ENCODE measurements at places on chromosomes 3 and 15.

- DNase-seq, result no peak
Observed at GRCh38 chr15:100108346-100108745, 233.4 kb downstream of the ADAMTS17 start.

GRCh38 chr15:77123854-77124253 is 52.9 kb upstream of the TSPAN3 start:
- DNase-seq, result no peak

- no peak for DNase-seq
Observed at GRCh38 chr3:42057561-42058211, 33.5 kb upstream of the TRAK1 start.

DNA sequence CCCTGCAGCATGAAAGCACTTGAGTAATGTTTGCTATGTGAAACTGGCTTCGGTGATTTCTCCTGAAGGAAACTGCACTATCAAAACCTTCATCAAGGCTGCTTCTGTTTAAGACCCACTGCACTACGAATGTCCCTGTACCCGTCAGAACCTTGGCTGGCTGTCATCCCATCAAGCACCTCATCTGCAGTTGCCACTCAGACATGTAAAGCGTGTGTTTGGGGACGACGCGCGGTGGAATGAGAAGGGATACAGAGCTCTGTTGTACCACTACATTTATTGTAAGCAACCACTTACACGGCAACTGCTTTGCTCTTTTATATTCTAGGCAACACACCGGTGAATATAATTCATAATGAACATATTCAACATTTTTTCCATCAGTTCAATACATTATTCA is 147.6 kb downstream of the TIGIT start:
- no peak for DNase-seq

DNA sequence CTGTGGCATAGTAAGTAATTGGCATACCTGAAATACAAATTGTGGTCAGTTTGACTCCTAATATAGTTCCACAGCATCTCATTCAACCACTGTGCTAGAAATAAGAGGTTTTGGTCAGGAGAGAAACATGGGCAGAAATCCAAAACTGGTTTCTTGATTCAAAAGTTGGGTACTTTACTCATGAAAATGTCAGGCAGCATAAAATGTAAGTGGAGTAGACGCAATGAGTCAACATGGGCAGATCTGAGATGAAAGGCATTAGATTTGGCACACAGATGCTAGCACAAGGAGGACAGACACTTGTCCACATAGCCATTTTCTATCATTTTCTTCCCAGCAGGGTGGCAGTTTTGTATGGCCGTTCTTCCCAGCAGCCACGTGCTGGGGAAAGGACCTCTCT is 255.8 kb upstream of the CDIN1 start:
- DNase-seq, result no peak

DNA sequence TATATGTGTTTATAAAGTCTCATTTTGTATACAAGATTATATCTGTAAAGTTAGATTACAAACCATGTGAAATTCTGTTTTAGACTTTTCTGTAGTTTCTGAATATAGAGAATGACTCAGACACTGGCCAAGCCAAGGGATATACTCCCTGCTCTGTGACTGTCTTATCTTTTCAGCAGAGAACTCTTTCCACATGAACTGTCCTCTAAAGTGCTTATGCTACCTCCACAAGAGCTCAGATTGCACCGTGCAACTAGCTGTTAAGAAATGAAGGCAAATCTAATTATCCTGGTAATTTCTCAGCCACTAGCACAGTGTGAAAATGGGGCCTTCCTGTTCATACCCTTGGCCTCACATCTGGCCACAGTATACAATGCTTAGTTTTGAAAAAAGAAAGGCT is 44.3 kb upstream of the CPNE4 start:
- no peak for DNase-seq

DNA sequence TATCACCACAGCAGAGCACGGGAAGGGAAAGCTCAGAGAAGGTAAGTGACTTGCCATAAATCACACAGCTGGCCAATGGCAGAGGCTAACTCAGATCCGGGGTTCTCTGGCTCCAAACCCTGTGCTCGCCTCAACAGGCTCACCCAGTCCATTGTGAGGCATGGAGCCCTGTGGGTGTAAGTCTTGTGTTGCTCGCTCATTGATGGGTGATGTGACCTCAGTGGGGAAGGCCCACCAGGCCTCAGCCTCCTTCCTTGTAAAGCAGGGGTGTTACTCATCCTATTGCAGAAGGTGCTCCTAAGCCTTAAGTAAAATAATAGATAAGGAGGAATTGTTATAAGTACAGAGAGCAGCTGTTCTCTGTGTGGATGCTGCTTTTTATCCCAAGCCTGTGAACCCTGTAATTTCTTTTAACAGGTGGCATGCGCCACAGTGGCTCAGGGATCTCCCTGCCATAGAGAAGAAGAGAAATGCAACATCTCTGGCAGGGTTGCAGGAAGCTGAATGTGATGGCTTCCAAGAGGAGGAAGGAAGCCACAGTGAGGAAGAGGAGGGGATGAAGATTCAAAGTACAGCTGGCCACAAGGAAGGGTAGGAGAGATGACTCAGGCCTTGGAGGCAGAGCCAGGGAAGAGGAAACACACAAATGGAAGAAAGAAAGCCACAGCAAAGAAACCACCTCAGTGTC is 30.9 kb upstream of the SPSB4 start:
- no peak for DNase-seq

DNA sequence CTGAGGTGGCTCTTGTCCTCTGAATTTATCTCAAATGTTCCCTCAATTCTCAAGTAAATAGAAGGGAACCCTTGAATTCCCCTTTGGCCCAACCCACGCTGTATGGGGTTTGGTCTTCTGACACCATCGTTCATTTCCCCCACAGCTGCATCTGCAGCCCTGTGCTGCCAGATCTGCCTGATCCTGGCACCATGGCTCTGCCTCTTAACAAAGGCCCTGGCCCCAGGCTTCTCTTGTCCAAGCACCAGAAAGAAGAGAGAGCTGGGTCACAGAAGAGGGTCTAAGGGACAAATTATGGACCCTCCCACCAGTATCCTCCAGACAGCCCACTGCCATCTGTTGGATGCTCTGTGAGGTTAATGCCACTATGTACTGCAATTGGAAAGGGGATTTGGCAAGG is 1.8 kb downstream of the MAP1A start:
- no peak for DNase-seq

- no peak for DNase-seq
Observed at GRCh38 chr3:163946785-163947184, 1131.5 kb downstream of the SI start.

- DNase-seq, result no peak
Observed at GRCh38 chr3:28973609-28974008, 307.3 kb upstream of the RBMS3 start.

DNA sequence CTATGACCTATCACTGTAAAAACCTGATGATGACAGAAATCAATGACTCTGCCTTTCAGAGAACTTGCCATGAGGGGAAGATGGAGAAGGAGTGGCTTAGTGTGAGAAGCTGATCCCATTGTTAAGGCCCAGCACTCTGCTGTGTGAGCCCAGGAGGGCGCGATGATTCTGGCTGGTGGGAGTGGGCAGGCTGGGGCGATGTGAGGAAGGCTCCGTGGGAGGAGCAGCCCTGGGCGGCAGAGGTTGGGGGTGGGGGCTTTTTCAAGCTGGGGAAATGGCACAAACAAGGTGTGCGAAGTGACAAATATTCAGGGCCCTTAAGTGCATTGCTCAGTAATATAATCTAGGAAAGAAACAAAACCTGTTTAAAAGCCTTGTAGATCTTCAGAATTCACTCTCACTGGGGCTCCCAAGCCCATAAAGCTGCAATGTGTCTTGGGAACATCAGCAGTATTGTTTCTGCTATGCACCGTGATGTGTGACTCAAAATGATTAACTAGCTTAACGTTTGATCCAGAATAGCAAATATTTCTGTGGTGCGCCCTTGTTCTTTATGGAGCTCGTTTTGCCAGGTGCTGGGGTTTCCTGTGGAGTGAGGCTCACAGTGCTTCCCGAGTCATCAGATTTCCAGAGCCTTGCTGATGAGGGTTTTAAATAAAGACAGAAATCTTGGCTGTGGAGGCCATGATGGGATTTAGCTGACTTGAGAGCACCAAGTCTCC is 141.0 kb downstream of the CHDH start:
- no peak for DNase-seq

DNA sequence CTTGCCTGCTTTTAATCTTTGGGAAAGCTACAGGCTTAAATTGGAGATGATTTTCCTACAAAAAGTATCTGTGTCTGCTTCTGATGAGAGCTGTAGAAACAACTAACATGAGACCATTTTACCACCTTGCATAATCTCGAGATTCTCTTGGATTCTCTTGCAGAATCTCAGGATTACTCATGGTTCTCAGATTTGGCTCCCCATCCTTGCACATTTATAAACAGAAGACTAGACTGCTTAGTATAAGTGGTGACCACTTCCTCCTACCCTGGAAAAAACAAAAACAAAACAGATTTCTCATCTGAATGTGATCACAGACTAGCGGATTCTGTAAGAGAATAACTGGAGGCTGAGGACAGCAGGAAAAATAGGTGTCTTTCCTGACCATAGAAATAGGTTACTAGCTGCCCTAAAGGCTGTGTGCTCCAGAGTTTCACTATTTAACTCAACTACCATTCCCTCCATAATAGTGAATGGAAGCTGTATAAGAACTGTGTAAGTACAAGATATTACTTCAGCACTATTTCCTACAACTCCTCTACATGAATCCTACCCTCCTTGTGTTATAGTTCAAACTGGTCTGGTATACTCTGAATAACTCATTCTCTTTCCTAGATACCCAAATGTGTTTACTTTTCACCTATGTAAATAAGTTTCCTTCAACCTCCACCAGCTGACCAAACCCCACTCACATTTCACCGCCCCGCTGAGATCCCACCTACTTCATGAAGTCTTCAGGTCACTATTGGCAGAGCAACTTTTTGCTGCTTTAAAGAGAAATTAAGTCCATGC is 122.2 kb upstream of the C2CD4B start:
- no peak for DNase-seq

DNA sequence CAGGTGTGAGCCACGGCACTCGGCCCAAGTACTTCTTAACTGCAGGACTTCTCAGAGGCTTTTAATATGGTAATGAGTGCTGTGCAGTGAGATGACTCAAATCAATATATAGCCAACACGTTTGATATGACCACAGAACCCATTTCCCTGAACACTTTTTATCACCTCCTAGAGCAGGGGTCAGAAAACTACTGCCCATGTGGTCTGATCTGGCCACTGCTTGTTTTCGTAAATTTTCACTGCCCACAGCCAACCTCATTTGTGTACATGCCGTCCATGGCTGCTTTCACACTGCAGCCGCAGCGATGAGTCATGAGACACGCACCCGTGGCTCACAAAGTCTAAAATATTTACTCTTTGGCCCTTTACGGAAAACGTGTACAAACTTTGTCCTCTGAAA is 179.2 kb downstream of the RORA start:
- DNase-seq, result no peak

GRCh38 chr3:195133013-195133412 is 137.9 kb downstream of the XXYLT1 start:
- no peak for DNase-seq

GRCh38 chr3:120218981-120219380 is 66.0 kb downstream of the GPR156 start:
- no peak for DNase-seq
